ENCODE measurements at places on chromosomes 3 and 15.

- no peaks in the 10 kb centered on the region for H3K36me3 ChIP-seq
- no peak overlapping the region for H3K4me3 ChIP-seq
- no peak overlapping the region for H3K27ac ChIP-seq
- H3K27me3 ChIP-seq, result no peaks in the 10 kb centered on the region
These were observed 299.3 kb upstream of the PDZRN3 start for GRCh38 chr3:73924048-73924447.

DNA sequence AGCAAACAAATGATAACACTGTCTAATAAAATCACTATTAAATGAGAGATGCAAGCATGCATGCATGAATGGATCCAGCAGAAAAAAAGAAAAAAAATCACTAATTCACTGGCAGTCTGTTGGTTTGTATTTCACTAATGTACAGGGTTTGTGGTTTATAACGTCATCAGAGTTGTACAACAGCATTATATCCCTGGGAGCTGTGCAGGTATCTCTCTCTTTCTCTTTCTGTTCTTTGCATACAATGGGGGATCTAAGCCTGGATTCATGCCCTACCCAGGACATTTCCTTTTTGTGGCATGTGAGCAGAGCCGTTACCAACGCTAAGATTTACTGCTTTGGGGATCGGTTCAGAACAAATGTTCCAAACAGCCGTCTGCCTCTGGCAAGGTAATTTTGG, 229.5 kb downstream of the SOX2 start:
- no peak for DNase-seq
- no peak overlapping the region for H3K4me3 ChIP-seq
- H3K4me1 ChIP-seq, result no peaks in the 10 kb centered on the region

- H3K27me3 ChIP-seq, result no peaks in the 10 kb centered on the region
- H3K4me1 ChIP-seq, result no peaks in the 10 kb centered on the region
- no peak overlapping the region for H3K27ac ChIP-seq
- no peak for DNase-seq
These were observed 90.2 kb downstream of the NTRK3 start for GRCh38 chr15:88166082-88166993.

GRCh38 chr15:55270291-55270690, 19.3 kb downstream of the RAB27A start:
- no peak overlapping the region for H3K4me3 ChIP-seq
- H3K36me3 ChIP-seq, result no peaks in the 10 kb centered on the region
- H3K27ac ChIP-seq, result no peak overlapping the region
- H3K27me3 ChIP-seq, result no peaks in the 10 kb centered on the region
- no peaks in the 10 kb centered on the region for H3K4me1 ChIP-seq

DNA sequence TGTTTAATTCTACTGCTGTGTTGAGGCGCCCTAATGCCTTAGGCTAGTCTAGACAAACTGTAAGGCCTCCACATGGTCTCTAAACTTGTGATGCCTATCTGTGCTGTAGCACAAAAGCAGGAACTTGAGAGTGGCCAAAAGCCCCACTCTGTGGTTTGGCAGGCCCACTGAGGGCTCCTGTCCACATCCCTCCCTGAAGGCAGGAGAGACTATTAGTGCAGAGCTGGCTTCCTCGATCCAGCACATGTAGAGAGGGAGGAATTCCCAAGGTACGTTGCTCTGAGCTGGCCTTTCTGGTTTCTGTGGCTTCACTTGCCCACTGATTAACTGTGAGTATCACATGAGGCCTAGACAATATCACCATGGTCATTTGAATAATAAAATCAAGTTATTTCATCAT, 90.6 kb downstream of the POLR2M start:
- H3K4me3 ChIP-seq, result no peak overlapping the region
- peak overlapping the region; percentile 39 for H3K27ac ChIP-seq
- no peak for DNase-seq
- no peaks in the 10 kb centered on the region for H3K4me1 ChIP-seq

Measured in right atrium auricular region (tissue), 2 donors.